ENCODE measurements at places on chromosomes 11 and 22.

DNA sequence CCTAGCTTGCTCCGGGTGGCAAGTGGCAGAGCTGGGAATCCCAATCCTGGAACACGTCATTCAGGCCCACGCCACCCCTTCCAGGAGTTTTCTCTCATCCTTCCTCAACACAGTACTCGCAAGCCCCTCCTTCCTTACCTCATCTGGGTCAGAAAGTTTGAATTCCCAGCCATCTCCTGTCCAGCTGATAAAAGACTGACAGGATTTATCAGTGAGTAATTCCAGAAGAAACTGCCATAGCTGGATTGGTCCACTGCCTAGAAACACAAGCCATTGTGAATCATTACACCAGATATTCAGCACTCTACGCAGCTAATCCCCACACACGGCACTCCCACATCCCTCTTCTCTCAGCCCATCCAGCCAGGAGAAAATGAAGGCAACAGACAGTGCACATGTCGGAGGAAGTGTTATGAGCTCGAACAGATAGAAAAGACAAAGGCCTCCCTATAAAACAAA lies 124.0 kb downstream of the ETS1 start:
- DNase-seq = peak; percentile 72

- DNase-seq = no peak
Measured at GRCh38 chr11:81342966-81343365, 1390.7 kb downstream of the FAM181B start.

DNA sequence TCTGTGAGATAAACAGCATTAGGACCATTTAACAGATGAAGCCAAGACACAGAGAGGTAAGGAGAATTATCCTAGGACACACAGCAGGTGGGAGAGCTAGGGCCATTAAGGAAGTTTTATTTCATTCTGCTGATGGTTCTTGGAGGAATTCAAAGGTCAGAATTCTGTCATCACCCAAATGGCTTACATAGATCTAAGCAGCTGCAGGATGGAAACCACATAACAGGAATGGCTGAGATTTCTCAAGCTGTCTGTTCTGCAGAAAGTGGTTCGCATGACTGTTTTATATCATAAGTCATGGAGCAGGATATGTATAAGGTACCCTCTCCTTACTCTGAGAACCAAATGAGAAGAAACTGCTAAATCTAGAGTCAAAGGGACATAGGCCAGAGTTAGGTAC lies 163.2 kb upstream of the NARS2 start:
- no peak for DNase-seq

DNA sequence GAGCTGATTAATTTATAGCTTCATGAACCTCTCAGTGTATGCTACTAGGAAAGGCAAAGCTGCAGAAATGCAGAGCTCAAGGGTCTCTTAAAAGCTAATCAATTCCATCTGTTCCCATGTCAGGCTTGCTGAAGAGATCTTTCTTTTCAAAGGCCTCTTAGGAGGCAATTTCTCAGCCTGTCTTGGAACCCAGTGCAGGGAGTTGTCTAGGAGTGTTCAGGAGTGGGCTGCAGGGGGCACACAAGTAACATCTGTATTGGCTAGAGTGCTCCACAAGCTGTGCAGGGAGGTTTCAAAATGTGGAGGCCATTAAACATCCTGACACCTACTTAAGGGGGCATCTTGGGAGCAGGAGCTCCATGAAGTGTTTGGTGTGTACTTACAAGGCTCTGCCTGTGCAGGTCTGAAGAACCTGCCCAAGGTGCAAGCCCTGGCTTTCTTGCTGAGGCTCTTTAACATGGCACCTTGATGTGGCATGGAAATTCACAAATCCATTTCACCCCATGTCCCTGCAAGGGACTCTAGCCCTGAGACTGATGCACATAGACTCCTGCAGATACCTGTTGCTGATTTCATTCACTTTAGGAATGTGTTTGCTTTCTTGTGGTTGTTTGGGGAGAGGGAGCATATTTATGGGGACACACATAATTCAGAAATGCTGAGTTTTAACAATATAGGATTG lies 134.7 kb downstream of the ME3 start:
- no peak for DNase-seq

DNA sequence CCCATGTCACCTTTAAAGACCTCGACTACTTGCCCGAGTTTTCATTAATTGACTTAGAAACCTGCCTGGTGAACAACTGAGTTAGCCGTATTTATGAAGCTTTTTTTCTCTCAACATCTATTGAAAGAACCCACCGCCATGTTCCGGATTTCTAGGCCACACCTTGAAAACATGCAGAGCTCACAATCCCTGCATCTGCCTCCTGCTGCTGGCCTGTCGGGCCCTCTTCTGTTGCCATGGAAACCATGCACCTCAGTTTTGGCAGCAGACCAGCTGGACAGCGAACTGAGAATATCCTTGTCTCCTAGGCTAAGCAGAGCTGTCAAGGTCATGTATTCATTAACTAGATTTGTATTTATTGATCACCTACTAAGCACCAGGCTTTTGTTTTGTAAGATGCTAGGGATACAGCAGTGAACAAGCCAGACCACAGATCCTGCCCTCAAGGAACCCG lies 4.3 kb upstream of the PATZ1 start:
- DNase-seq = no peak
